Amniotic epithelial cell (primary cell): ENCODE measurements at places on chromosomes 5 and 9.

DNA sequence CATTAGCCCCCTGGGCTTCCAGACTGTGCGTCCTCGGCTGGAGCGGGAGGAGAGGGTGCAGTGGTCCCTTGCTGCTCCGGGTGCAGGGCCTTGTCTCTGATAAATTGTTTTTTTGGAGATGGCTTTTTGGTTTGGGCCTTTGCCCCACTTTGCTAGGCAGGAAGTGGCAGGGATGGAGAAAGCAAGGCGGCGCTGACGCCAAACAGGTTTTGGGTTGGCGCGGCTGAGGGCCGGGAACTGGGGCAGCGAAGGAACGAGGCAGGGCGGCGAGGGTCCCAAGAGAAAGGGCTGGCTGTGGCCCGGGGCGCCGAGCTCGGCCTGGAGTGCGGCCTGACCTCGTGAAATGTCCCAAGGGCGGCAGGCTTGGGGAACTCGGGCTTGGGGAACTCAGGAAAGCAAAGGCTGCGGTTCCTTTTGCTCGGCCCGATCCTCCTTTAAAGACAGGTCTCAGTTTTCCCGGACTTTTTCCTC lies 4.1 kb downstream of the LHX2 start:
- DNase-seq, result no peak

DNA sequence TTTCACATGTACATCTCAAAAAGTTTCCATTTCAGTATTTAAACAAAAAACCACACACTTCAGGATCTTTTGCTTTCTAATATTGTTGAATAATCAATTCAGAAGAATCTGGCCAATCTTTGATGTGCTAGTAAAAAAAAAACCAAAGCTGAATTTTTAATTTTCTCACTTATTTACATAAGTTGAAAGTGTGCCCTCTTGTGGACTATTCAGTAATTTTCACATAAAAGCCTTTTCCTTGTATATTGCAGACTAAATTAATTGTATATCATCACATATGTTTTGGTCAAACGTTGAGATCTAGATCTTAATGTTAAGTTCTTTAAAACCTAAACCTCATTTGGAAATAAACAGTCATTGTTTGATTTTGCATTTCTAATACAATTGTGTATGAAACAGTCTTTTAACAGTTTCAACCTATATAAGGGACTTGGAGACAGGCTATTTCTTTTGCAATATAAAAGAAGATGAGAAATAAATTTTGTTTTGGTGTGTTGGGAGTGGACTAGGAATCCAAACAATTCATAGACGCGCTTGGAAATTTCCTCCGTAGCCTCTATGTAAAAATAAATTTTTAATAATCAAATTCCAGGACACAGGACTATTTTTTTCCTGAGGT lies 68.1 kb downstream of the NIPBL start:
- peak; percentile 70 for DNase-seq

DNA sequence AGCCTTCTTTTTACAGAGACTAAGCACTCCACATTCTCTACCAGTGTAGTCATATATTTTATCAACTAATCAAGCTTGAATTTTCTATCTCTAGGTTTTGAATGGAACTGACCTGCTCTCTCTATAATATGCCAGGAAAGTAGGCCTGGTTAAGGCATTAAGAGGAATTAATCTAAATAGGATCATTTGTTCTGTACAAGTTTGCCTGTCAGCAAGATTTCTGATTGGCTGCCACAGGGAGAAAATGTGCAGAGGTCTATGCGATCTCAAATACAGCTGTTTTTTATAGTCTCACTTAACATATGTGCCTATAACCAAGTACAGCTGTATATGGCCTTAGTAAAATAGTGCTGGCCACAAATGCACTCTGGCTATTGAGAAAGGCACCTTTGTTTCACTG lies 418.8 kb downstream of the KDM4C start:
- DNase-seq, result no peak

DNA sequence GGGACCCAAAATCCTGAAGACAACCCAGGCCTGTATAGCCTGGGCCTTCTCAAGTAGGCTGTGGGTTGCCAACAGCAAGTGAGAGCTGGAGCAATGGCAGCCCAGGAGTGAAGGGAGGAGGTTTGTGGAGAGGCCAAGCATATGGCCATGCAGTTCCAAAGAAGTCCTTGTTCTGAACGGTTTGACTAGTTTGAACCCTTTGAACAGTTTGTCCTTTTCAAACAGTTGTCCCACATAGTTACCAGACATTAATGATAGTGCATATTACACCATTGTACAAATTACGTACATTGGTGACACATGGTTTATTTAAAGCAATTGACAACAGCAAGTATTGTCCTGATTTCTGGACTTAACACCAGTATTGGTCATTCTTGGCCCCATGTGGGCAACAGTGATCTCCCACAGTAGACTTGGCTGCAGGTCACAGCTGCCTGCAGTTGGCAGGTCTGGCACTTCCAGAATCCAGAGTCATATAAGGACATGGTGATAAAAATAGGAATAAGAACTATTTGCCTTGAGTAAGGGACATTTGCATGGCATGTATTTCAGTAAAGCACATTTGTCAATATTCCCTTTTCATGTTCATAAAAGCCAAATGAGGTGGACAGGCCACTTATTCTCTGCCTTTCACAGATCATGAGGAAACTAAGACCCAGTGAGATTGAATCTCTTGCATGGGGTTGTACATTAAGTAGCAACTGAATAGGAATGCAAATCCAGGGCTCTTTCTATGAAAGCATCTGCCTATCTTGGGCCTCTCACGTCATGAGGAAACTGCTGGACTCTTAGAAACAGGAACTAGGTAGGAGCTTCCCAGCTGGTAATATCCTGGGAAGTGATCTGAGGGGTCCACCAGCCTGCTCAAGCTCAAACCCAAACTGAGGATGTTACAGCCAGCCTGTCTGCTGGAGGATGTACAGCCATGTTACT lies 30.3 kb downstream of the SLC25A48 start:
- DNase-seq, result no peak

DNA sequence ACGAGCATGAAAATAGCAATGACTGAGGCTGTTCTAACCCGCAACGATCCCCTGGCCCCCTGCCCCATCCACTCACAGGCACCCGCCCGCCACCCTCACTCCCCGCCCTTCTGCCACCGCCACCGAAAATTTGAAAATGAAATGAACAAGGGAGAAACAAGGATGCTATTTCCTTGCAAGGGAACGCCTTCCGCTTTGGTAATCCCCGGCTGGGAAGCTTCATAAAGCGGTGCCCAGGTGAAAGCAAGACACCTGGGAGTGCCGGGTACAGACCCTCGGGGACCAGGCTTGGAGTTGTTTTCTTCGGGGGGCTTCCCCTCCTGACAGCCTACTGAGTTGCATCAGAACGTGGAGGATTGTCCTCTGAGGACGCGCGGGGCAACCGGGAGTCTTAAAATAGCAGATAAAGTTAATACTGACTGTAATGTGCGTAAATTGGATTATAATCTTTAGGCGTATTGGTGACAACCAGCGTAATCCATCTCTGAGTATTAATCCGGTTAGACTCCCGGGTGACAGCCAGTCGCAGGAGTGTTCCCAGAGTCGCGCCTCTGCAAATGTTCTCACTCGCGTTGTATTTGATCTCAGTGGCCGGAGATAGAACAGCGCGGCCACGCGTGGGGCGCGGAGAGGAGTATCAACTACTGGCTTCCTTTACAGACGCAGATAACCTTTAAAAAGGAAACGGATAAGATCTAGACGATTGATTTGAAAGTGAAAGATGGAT lies 885 bp upstream of the MLLT3 start:
- DNase-seq, result no peak

DNA sequence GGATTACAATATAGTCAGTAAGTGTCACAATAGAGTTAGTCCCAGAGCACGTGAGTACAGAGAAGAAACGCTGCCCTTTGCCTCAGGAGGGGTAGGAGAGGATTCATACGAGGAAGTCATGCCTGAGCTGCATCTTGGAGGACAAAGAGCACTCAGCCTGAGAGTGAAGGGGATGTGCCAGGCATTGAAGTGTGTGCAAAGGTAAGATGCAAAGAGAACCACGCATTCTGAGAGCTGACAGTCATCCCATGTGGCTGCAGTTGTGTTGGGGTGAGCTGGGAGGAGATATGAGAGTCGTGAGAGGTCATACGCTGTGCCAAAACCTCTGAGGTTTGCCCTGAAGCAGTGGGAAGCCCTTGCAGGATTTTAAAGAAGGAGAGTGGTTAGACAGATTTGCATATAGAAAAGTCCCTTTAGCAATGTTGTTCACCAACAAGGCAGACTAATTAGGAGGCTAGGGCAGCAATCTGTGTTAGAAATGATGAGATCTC lies 97.5 kb downstream of the PIP5K1B start:
- DNase-seq, result no peak

DNA sequence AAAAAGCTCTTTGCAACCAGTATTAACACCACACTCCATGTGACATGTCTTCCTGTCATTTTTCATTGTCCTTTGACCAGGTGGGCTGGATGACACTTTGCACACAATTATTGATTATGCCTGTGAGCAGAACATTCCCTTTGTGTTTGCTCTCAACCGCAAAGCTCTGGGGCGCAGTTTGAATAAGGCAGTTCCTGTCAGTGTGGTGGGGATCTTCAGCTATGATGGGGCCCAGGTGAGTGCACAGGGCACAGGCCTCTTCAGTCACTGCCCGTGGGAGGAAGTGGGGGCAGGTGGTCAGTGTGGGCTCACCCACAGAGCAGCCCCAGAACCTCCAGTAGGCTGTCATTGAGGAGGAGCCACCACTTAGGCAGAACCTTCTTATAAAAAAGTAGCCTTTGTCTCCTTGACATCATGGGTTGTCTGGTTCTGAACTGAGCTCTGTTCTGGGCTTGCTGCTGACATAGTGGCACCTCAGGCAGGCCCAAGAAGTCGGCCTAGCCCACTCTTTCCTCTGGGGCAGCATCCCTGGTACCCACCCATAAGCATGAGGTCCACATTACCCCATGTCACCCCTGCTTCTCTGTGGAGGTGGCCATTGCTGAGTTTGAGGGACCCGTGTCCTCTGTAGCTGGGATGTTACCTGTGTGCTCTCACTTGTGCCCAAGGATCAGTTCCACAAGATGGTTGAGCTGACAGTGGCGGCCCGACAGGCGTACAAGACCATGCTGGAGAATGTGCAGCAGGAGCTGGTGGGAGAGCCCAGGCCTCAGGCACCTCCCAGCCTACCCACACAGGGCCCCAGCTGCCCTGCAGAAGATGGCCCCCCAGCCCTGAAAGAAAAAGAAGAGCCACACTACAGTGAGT lies 39.3 kb downstream of the SECISBP2 start:
- DNase-seq, result no peak

DNA sequence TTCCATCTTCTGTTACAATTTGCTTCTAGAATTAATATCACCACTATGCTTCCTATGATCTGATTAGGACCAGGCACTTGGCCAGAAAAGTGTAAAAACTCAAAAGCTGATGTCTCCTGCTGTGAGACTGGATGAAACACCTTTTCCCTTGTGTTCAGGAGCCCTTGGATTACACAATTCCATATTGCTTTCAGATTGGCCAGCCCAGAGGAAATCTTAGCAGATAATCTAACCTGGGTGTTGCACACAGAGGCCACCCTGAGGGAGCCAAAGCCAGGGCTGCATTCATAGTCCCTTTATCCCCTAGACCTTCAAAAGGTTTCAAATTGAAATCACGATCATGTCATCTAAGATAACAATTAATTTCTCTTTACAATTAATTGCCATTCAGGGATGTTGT lies 94.1 kb upstream of the SELENOP start:
- DNase-seq, result no peak

- DNase-seq, result peak; percentile 94
These were observed 98.6 kb upstream of the TLE1 start for GRCh38 chr9:81787747-81788632.

DNA sequence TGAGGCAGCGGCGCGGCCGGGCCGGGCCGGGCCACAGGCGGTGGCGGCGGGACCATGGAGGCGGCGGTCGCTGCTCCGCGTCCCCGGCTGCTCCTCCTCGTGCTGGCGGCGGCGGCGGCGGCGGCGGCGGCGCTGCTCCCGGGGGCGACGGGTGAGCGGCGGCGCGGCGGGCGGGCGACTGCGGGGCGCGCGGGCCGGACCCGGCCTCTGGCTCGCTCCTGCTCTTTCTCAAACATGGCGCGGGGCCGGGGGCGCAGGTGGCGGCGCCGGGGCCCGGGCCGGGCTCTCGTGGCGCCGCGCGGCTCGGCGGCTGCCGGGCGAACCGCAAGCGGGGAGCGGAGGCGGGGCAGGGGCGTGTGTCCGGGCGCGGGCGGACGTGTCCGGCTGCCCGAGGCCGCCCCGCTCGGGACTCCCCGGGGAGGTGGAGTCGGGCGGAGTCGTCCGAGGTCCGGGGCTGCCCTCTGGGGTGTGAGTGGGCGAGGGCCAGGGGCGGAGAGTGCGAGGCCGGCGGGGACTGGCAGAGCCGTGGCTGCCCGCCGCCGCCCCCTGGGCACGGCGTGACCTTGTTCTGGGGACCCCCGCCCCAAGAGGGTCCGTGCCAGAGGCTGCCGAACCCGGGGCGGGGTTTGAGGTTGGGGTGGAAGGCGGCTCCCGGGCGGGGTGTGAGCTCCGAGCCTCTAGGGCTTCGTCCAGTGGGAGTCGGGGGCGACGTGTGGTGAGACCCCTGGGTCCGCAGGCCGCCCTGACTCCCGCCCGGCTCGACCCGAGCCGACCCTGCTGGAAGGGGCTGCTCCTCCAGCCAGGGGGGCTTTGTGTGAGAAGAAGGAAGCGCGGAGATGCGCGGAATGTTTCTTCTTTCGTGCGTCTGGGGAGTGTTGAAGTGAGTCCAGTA lies 485 bp downstream of the TGFBR1 start:
- peak; percentile 77 for DNase-seq

DNA sequence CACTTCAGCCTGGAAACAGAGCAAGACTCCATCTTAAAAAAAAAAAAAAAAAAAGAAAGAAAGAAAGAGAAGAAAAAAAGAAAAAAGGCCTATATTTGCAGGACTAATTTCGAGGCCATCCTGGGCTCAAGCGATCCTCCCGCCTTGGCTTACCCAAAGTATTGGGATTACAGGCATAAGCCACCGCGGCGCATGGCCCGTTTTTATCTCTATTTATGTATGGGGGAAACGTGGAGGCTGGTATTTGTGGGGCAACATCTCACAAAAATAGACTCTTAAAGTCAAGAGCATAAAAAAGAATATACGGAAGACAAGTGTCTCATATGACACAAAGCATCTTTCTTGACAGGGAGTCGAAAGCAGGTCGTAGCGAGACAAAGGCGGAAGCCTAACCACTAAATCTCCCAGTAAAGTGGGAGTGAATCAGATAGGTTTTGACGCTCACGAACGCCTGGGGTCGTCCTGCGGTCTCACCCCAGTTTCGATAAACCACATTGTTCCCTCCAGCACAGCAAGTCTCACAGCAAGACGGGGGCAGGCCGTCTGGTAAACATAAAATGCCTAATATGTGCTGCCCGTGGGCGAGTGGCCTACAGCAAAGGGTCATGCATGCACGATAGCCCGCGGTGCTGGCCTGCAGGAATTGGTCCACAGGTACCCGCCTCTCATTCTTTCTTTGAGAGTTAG lies 1.8 kb upstream of the TRIM41 start:
- no peak for DNase-seq
